Stimulated activated CD8-positive, alpha-beta memory T cell treated with anti-CD3 and anti-CD28 coated beads, Interleukin-2, amount 100 ng/mL, for 48 hours (primary cell): ENCODE measurements at places on chromosomes 6 and 20.

- DNase-seq, result no peak
Measured at GRCh38 chr20:46368902-46369268, 37.5 kb downstream of the ELMO2 start.

DNA sequence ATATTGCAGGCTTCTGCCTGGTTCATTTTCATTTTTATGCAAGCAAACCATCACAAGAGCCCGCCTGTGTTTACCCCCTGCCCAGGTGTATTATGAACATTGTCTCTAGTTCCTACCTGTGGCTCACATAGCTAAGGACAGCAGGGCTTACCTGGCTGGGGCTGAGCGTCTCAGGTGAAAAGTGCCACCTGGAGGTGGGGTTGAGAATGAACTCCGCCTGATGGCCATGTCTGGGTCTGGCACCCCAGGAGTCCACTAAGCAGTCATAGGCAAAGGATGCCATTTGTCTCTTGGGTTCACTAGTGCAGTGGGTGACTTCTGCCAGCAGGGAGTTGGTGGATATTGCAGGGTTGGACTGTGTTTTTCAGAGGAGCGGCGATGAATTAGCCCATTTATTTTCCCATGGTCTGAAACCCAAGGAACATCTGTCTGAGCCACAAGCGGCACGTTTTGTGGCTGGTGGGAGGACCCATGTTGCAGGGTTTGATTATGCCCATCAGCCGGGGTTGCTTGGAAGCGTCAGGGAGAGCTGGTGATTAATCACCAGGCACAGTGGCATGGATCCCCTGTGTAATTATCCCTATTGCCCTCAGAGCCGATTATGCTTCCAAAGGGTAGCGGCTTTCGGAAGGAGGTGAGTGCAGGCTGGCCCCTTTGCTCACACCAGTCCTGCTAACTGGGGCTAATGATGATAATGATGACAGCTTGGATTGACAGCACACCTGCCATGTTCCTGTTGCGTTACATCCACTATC is 92.1 kb downstream of the CDH26 start:
- no peak for DNase-seq

DNA sequence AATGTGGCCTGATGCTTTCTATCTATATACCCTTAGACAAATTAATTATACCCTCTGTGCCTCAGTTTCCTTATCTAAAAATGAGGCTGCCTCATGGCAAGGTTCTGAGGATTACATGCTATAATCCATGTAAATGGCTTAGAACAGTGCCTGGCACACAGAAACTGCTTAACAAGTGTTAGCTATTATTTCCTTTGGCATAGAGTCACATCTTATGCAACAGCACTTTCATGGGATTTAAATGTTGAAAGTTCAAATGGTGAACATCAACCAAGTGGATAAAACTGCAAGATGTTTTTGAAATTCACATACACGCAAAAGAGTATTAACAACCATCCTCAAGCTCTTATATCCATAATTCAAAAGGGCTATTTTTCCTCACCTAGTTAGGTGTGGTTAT is 202.8 kb upstream of the JAG1 start:
- no peak for DNase-seq

DNA sequence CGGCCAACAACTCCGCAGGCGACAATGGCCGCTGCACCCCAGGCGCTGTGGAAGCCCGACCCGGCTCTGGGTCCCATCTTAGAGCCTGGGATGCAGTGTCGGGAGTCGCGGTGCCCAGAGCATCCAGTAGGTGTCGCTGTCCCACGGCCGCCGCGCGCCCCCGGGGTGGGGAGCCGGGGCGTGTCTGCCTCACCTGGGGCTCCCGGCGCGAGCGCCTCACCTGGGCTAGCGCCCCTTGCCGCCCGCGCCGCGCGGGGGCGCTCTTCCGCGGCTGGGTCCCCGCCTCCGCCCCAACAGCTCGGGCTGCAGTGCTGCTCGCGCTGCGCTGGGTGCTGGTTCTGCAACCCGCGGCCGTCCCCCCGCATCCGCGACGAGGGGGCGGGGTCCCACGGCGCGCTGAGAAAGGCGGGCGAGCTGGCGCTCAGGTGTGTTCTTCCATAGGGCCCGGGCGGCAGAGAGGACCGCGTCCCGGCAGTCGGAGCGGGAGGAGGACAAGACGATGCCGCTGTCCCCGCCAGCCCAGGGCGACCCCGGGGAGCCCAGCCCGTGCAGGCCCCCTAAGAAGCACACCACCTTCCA is at the start of gene CRYBG1:
CRYBG1 (plus strand) TSS at position 308 of the 579 bp plus-strand sequence; CDS start at position 500, 192 bp downstream.
- peak; percentile 52 for DNase-seq

DNA sequence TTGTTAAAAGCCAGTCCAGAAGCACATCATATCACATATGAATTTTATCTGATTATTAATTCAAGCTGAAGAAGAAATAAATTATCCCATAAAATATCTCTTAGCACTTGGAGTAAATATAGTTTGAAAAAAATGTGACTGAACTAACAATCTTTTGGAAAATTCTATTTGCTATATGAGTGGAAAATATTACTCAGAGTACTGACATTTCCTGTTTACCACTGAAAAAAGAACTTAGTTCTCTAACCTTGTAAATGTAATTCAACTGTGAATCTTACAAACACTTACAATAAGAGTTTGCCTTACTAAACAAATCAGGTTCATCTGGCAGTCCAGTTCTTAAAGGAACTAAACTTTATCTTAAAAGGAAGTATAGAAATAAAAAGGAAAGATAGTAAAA is 44.2 kb downstream of the MOXD1 start:
- DNase-seq, result no peak

DNA sequence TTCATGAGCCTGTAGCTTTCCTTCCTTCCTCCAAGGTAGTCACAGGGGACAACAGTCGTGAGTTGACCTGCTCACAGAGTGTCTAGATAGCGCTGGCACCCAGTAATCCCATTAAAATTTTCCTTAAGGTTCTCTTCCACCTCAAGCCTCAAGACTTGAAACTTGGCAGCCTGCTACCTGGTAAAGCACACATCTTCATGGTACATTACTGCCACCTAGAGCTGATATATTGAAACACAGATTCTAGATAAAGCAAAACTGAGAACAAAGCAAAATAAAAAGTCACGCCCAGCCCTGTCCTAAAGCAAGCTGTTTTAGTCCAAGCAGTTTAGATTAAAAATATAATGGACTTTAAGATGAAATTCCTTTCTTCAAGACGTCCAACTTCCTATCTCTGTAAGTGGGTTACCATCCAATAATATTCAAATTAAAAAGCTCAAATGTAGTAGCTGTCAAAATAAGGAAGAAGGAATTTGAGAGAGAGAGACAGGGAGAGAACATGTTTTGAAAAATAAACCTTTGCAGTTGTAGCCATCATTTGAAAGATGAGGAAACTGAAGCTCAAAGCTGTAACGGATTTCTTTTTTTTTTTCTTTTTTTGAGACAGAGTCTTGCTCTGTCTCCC is 50.7 kb upstream of the CD83 start:
- DNase-seq, result no peak
